ENCODE measurements at places on chromosomes 12 and 14. TPM values are rescaled to one million over a fixed set of nuclear protein-coding genes. Genes with fewer than 3 reads are reported as not detected.

- DNase-seq: no peak
Measured at GRCh38 chr12:24698972-24699371, 249.9 kb downstream of the BCAT1 start.

- no peak for DNase-seq
Measured at GRCh38 chr12:39372929-39373328, 70.0 kb downstream of the KIF21A start.

GRCh38 chr12:107131832-107132616 lies 38.7 kb upstream of the CRY1 start:
- DNase-seq: peak; percentile 55

- DNase-seq: no peak
Measured at GRCh38 chr12:81596558-81596957, 162.6 kb downstream of the PPFIA2 start.

DNA sequence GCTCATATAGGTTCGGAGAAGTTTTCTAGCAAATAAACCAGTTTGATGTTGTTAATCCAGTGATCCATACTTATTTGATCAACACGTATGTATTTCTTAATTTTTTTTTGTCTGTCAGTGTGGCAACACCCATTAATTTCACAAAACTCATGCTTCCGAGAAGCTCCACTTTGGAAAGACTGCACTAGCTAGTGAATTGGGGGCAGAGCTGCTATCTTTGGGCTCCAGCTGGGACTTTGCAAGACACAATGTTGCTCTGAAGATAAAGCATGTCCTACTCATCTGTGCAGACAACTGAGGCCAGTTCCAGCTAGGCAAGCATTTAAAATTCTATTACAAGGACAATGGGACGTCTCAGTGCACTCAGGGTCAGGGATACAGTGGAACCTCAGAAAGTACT lies 298.4 kb downstream of the NUAK1 start:
- DNase-seq: no peak

DNA sequence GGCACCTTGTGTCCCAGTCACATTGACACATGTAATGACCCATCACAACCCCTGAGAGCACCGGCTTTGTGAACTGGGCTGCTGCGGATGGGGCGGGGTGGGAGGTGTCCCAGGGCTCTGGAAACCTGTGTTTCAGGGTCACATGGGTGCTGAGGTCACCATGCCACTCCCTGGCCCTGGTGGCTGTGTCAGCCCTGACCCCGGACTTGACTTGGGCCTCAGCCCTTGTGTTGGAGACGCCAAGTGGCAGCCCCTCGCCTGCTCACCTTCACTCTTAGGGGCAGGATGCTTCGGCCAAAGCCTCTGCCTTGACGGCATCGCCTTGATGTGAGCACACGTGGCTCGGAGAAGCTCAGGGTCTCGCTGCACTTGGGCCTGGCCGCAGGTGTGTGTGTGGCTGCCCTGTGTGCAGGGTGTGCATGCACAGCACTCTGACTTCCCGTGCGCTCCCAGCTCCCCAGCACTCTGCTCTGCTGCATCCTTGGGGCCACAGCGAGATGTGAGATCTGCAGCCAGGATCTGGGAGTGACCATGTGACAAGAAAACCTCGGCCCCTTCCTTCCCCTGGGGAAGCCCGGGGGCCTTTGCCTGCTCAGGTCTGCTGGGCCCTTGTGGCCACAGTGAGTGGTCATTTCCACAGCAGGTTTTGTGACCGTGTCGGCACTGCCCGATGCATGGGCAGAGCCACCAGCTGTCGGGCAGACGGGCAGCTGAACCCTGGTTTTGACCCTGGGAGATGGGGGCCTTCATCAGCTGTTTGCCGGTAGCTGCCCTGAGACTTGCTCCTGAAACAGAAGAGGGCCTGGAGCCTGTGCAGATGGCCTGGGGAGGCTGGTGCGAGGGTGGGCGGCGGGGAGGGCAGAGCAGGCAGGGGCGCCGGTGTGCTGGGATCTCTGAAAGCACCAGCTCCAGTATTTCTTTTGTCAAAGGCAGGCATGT lies 167.4 kb downstream of the KIF26A start:
- no peak for DNase-seq

- no peak for DNase-seq
Measured at GRCh38 chr14:31596342-31597095, 35.3 kb downstream of the NUBPL start.

DNA sequence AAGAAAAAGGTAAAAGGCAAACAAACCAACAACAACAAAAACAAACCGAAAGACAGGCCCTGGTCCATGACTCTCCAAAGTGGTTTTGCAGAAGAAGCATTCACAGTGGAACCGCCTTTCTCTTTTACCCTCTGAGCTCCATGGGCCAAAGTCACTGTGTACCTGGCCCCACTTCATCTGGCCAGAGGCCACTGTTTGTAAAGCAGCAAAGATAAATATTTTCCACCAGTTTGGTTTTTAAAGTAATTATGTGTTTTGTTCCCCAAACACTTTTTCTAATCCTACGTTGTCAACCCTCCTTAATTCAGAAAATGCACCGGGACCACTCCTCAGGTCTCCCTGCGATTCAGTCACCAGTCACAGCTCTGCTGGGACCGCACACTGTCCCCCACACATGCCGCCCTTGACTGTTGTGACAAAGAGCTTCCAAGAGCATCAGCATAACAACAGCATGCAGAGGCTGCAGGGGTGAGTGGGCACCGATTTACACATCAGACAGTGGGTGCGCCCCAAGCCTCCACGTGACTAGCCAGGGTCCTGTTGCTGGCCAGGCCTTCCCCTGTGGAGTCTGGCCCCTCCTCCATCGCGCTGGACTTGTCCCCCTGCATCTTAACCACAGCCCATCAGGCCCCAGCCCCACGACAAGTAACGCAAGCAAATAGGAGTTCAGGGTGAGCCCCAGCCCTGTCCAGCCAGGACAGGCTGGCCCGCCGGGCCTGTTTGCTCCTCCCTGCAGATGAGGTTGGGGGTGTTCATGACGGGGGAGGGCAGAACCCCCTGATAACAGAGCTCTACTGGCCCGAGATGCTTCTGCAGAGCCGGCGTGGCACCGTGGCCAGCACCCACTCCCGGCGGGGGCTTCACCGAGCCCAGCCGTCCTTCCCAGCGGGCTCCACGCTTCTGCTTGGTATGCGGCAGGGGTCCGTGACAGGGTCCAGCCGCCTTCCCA lies 65.2 kb upstream of the DIO3 start:
- DNase-seq: no peak

GRCh38 chr12:115553622-115554021 lies 723.9 kb downstream of the MED13L start:
- DNase-seq: no peak

DNA sequence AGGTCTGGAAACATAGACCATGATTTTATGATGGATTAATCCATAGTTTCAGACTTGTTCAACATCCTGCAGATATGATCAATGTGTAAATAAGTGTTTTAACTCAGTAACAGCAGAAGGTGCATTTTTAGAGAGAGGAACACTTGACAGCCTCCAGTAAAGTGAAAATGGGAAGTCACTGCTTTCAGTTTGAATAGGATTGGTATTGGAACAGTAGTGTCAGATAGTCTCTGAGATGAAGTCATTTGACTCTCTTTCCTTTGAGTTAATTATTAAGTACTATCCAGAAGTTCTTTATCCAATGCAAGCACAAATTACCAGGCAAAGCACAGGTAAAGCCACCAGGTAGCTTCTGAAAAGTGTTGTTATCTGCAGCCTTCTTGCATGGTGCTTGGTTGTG lies 14.5 kb upstream of the NAV3 start:
- no peak for DNase-seq

DNA sequence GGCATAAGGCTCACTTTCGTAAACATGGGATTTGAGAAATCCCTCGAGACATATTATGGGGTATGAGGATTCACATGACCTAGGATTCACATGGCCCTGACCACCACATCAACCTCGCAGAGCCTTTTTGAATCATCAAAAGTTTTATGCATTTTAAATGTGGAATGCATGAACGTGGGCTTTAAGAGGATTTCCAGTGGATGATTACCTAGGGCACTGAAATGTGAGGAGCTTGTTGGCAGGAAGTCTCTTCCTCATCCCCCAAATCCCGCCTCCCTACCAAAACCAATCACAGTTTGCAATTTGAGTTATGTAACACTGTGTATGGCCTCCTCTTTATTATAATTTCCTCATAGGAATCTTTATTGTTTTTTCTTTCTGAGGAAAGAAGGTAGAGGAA lies 659.6 kb upstream of the TBX3 start:
- DNase-seq: peak; percentile 2

DNA sequence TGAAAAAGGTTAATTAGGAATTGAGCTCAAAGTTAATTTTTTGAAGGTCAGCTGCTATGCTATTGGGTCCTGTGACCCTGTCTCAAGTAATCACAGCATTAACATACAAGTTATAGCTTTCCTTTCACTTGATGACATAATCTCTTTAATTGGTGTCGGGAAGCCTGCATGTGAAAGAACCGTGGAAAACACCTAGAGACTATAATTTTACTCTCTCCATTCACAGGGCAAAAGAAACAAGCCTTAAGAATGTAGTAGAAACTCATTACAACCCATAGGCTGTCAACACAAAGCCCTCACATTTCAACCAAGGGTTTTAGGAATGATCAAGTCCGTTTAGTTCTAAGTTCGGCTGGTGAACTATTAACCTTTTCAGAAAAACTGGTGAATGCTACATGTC lies 104.4 kb downstream of the PPM1A start:
- no peak for DNase-seq

- no peak for DNase-seq
Measured at GRCh38 chr14:60233251-60233650, 15.8 kb upstream of the PPM1A start.

- no peak for DNase-seq
Measured at GRCh38 chr14:97149775-97150174, 352.6 kb downstream of the VRK1 start.

DNA sequence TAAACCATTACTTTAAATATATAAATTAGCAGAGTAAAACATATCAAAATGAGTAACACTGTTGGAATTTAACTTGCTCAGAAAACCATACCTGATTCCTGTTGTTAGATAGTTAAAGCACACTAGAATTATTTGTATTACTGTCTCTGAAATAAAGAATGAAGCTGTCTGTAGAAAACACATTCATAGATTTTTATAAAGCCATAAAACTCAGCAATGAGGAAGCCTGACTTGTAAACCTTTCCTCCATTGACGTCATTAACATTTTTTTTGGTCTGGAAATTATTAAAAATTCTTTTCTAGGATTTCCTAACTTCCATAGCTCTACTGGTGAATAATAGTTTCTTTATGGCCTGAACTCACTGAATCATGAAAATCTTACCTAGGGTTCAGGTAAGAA lies 147.6 kb downstream of the BRMS1L start:
- no peak for DNase-seq

DNA sequence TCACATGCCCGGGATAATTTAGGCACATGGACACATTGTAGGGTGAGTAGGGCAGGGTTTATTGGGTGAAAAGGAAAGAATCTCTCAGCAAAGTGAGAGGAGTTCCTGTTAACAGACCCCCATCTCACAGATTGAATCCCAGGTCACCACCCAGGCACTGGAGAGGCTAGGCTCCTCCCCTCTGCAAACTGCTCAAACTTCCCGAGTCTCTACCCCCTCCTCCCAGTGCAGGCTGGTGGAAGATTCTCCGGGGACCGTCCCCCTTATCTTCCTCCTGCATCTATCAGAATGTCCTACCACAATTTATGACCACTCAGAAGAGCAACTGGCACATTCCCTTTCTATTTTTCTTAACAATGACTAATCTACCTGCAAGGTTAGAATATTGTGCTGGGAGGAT lies 126.0 kb downstream of the NTF3 start:
- DNase-seq: no peak

DNA sequence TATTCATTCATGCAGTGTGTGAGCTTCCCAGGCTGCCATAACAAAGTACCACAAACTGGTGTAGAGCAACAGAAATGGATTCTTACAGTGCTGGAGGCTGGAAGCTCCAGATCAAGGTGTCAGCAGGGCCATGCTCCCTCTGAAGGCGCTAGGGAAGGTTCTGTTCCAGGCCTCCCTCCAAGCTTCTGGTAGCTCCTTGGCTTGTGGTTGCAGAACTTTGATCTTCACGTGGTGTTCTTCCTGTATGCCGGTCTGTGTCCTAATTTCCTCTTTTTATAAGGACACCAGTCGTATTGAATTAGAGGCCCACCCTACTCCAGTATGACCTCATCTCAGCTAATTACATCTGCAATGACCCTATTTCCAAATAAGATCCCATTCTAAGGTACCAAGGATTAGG lies 3.1 kb downstream of the OTUB2 start:
- DNase-seq: no peak

DNA sequence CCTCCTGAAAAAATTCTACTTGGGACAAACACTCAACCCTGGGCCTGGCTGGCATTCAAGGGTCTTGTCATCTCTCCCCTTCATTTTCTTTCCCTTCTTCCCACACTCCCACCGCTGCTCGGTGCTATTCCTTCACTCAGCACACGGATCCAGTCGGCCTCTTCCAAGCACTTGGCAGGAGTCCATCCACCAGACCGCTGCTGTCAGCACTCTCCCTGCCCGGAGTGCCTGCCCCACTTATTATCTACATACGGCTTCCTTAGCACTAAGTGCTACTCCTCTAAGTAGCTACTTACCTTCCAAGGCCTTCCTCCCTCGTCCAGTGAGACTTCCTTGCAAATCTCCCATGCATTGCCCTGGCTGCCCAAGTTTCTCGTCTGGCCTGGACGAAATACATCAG lies 29.8 kb downstream of the CALM1 start:
- DNase-seq: no peak

DNA sequence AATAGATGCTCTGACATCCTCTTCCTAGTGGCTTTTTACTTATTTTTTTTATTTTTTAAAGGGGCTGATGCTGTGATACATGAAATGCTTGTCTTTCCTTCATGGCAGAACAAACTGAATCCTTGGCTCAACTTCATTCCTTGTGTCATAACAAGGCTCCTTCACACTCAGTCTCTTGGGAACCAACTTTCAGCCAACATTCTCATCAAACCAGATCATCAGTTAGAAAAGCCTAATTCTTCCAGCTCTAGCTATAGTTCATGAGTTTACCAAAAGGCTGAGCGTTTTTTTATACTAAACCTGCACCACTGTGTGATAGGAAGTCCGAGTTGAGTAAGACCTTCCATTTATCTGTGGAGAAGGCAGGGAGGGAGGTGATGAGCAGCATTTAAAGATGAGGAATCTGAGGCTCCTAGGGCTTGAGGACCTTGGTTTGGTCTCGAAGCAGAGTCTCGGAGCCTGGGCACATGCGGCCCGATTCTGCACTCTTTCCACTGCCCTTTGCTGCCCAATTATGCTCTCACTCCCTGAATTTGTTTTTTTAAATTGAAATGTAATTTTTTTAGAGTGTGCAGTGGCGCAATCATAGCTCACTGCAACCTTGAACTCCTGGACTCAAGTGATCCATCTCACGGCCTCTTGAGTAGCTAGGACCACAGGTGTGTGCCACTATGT lies 8.2 kb downstream of the GPRC5D start:
- no peak for DNase-seq

- no peak for DNase-seq
Measured at GRCh38 chr12:39617887-39618286, 1.7 kb downstream of the ABCD2 start.

Gene SLC4A8
- 8.0 TPM for total RNA-seq

Gene SERPINA12
- total RNA-seq: not detected

Gene TDRD9
- total RNA-seq: not detected

Gene PCED1B
- not detected for total RNA-seq

Gene CDH24
- total RNA-seq: 7.6 TPM

Gene CCDC60
- not detected for total RNA-seq

Gene SERPINA9
- not detected for total RNA-seq
